GM06990 (cell line): ENCODE measurements at places on chromosomes 4 and X.

DNA sequence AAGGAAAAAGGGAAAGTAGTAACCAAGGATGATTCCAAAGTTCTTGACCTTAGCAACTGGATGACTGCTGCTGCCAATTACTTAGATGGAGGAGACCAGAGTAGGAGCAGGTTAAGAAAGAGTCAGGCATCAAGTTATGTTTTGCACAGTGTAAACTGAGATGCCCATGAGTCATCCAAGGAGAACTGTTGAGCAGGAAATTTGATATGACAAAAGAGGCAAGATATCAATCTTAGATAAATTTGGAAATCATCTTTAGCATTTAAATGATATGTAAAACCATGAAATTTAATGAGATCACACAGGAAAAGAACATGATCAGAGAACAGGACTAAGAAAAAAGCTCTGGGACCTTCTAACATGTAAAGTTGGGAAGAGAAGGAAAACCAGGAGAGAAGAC lies 361.3 kb downstream of the OPHN1 start:
- no peak for DNase-seq

GRCh38 chr4:86908251-86908657 lies 16.0 kb upstream of the C4orf36 start:
- no peak for DNase-seq

GRCh38 chr4:85760511-85760910 lies 285.6 kb downstream of the ARHGAP24 start:
- no peak for DNase-seq

DNA sequence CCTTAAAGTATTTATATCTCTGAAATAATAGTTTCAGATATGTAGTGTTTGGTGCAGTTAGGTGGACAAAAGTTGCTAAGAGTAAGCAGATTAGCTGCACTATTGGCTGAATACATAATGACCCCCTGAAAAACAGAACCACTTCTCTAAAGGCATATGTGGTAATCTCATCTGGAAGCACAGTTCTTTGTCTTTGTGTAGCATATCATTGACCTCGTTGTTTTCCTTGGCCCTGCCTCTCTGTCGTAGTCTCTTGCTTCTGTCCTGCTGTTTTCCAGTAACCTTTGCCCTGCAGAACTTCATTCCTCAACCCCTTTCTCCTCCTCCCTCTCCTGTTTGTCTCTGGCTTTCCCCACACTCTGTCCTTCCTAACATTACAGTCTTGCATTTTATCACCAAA lies 41.4 kb downstream of the JADE3 start:
- peak; percentile 22 for DNase-seq

DNA sequence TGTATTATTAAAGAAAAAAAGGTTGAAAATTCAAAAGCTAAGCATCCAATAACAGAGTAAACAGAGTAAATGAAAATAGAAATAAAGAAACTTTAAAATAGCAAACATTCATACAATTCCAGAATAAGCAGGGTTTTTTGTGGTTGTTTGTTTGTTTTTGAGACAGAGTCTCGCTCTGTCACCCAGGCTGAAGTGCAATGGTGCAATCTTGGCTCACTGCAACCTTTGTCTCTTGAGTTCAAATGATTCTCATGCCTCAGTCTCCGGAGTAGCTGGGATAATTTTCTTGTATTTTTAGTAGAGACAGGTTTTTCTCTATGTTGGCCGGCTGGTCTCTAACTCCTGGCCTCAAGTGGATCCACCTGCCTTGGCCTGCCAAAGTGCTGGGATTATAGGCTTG lies 6.6 kb upstream of the THOC2 start:
- no peak for DNase-seq

DNA sequence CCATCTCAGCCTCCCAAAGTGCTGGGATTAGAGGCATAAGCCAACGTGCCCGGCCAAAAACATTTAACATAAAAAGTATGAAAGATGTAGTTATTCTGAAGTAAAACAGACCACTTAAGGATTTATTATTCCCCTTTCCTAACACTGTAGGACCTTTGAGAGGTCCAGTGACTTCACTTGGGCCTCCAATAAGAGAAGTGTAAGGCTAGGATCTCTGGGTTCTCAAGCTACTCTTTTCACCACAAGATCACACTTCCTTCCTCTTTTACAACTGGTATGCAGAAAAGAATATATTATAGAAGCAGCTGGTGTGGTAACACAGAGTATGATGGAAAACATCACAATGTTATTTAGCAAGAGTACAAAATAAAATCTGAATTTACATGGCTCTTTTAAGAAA lies 30.2 kb upstream of the CCNG2 start:
- peak; percentile 41 for DNase-seq

DNA sequence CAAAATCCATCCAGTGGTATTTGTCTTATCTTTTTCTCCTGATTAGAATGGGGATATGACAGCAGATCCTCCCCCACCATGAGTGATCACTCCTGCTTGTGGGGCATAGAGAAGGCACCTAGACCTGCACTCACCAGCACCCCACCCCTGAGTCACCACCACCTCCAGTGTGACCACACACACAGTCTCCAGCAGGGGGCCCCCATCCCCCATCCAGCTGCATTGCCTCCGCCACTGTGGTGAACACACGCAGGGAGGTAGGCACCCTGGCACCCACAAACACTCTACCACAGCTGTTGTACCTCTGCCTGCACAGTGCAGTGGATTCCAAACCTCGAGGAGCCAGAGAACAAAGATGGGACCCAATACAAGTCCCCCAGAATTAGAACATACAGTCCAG lies 9.0 kb upstream of the MAGEA8 start:
- DNase-seq = peak; percentile 57

- DNase-seq = peak; percentile 11
These were observed 60.1 kb upstream of the PLAC1 start for GRCh38 chrX:134718105-134718965.

DNA sequence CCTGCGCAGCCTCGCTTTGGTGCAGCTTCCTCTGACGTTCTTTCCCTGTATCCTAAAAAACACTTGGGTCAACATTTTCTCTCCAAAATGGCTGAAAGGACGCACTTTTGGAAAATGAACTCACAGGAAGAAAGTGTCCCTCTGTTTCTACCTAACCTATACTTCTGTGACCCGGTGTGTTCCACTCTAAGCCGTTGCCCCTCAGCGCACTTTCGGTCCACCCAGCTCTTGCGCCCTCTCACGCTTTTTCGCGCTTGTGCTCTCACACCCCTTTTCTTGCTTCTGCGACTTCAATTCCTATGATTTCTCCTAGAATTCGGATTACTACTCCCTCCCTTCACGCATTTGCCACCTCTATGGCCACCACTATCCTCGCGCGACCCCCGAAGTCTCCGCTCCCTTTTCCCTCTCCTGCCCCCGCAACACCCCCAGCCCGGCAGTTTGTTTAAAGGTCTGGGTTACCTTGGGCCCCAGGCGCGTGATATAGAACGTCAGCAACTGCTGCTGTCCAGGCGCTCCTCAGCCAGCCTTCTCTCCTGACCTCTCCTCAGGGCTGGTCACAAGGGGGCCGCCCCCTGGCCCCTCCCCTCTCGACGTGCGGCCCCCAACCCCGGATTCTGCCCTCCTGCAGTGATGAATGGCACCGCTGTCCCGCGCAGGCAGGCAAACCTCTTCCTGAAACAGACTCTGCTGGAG lies at the start of gene USP51:
Gene USP51, minus strand, starts transcription at position 535 of the 696 bp plus-strand sequence. CDS start 909 bp downstream, outside the sequence.
- peak; percentile 41 for DNase-seq

DNA sequence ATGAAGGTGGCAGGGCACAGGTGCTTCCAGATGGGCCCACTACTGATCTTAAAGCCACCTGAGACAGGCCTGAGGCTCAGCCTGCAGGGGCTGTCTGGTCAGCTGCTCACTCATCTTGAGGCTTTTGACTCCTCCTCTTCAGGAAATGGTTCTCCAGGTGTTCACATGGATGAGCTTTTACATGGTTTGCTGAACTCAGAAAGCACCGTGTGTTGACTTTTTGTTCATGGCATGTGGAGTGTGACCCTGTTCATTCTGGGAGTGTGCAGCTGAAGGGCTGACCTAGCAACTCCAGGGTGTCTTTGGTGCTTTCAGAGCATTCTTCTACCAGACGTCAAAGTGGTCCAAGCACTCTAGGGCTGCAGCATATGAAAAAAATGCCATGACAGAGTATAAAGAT lies 111.1 kb downstream of the CCNG2 start:
- DNase-seq = no peak

DNA sequence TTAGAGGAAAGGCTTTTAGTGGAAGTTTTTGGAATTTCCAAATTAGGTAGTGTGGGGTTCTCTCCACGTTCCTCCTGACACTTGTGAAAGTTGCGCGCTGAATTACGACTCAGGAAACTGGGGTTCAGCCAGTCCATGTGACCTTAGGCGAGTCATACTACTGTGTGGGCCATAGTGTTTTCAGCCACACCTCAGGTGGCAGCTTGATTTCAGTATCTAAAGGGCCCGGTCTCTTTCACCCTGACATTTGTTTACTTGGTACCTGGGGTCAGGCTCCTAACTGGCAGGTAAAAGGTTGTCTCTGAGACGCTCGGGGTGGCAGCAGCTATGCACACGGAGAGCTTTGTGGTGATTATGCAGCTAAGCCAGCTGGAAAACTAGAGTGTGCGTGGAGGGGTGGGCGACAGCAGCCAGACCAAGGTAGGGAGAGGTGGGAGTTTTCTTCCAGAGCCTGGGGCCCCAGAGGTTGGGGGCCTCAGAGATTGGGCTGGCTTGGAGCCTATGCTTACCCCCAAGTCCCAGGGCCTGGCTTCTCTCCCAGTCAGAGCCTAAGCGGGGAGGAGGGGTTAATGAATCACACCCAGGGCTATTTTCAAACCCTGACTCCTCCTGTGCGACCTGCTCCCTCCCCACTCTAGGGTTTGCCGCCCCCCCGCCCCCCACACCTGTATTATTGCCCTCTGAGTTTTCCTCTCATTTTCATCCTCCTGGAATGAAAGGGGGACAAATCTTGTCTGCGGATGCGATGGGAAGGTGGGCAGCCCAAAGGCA lies 47.2 kb downstream of the STARD8 start:
- DNase-seq = no peak

GRCh38 chr4:61067381-61067780 lies 132.7 kb upstream of the ADGRL3 start:
- no peak for DNase-seq

DNA sequence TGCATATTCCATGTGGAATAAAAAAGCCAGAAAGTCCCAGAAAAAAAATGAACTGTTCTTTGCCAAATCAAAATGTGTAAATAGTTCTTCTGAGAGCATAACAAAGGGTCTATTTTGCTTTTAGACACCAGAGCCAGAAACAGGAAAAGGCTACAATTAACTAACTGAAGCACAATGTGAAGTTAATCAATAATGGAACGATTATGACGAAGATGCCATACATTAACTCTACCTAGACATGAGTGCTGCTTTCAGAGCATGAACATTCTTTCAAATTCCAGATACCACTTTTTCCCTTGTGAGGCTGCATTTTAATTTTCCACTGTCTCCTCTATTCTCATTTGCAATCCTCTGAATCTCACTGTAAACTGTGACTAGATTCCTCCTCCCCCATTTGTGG lies 48.7 kb upstream of the PHOX2B start:
- no peak for DNase-seq

DNA sequence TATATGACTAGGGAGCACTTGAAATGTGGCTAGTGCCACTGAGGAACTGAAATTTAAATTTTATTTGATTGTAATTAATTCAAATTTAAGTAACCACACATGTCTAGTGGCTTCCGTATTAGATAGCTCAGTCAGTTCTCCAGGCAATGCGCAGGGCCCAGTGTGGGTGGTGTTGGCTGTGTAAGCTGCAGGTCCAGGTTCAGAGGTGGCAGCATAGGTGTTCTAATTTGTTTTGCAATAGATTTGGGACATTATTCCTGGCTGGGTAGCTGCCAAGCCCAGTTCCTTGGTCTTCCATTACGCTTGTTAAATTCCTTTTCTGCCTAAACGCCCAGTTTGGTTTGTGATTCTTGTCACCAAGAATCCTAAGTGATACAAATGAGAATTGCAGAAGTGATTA lies 79.5 kb downstream of the FAM184B start:
- DNase-seq = no peak

- no peak for DNase-seq
These were observed 1.0 kb upstream of the PRDX4 start for GRCh38 chrX:23666282-23666681.

DNA sequence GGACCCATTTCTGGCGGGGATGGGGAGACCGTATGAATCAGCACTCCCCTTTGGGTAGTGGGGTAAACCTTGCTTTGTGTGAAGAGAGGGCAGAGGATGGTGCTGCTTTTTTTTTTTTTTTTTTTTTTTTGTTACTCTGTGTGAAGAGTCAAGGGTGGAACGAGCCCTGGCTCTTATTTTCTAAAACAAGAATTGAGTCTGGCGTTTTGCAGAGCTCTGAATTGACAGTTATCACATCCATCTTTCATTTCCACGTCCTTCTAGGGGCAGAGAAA lies 1.2 kb downstream of the SLAIN2 start:
- no peak for DNase-seq

- peak; percentile 1 for DNase-seq
These were observed 32.3 kb upstream of the KDR start for GRCh38 chr4:55157559-55158277.

- DNase-seq = no peak
These were observed 28.5 kb upstream of the SMAD1 start for GRCh38 chr4:145453163-145453520.

DNA sequence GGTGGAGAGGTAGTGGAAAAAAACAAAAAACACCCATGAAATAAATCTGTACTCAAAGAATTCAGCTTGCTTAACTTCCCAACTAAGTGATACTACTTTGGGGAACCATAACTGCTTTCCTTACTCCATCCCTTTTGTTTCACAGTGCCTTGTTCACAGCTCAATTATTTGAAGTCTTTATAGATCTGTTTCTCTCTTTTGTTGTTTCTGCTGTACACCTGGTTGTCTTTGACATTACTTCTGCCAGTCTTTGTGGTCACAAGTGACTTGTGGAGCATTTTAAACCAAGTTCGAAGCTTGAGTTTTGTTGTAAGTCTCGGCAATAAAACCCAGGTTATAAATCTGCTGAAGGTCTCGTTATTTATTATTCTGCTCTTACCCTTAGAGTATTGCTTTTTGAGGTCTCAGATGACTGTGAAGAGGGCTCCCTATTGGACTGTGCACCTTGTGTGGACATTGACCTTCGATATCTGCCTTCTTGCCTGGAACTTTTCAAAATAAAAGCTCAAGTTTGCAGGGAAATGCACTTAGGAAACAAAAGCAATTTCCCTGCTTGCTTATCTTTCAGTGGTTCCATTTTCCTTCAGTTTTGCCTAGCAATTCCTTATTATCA lies 59.8 kb downstream of the ANK2 start:
- DNase-seq = no peak

- no peak for DNase-seq
These were observed 77.5 kb downstream of the CRLF2 start for GRCh38 chrX:1134976-1135375.

DNA sequence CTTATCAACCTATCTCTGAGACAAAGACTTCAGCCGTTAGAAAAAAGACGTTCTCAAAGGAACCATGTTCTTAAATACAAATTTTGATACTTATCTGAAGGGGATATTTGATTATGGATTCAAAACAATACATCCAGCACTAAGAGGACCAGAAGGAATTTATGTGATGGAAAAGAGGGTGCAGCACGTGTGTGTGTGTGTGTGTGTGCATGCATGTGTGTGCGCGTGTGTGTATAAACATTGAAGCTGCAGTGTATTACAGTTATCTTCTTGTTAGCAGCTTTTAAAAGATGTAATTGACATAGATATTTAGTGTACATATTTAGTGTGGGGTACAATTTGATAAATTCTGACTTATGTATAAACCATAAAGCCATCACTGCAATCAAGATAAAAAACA lies 44.9 kb downstream of the ANK2 start:
- no peak for DNase-seq

- DNase-seq = no peak
These were observed 236.9 kb downstream of the AR start for GRCh38 chrX:67780694-67781109.
